ENCODE measurements at places on chromosomes 1 and 21.

DNA sequence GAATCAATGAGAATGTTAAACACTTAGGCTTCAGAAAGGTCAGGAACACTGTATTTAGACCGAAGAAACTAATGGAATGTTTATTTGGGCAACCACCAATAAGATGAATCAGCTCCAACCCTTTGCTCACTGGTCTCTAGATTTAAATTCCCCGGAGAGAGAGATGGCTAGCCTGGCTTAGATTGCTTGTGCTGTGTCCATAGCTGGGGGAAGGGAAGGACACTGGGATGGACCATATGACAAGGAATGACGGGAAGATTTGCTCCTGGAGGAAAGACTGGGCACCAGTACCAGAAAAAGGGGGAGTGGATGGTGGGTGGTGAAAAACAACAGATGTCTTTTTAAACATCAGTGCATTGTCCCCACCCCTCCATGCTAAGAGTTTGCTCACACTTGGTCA, 426.6 kb downstream of the DUSP10 start:
- no peak for DNase-seq

DNA sequence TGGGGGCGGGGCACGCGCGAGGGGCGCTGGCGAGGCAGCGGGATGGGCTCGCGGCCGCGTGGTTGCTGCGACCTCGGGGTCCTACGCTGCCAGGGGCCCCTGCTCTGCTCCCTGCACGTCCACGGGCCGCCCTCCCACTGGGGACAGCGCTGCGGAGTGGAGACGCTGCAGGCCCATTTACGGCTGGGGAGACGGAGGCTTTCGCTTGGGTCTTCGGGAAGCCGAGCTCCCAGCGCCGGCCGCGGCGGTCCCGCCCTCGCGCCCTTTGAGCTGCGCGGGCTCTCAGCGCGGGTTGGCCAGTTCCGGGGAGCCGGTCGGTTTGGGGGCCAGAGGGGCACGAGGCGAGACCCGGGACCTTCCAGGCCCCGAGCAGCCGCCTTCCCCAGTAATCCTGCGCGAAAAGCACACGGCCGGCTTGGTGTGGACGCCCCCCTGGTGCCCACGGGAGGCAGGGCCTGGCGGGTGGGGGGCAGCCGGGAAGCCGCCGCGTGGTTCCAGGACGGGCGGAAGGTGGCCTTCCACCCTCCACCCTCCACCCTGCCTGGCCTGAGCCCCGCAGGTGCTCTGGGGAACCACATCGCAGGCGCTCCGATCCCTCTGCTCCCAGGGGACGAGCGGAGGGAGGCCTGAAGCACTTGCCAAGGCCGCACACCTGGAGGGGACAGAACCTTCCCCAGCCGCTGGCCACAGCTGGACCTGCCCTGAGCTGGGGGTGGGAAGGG, 570 bp upstream of the PEX10 start:
- no peak for DNase-seq

DNA sequence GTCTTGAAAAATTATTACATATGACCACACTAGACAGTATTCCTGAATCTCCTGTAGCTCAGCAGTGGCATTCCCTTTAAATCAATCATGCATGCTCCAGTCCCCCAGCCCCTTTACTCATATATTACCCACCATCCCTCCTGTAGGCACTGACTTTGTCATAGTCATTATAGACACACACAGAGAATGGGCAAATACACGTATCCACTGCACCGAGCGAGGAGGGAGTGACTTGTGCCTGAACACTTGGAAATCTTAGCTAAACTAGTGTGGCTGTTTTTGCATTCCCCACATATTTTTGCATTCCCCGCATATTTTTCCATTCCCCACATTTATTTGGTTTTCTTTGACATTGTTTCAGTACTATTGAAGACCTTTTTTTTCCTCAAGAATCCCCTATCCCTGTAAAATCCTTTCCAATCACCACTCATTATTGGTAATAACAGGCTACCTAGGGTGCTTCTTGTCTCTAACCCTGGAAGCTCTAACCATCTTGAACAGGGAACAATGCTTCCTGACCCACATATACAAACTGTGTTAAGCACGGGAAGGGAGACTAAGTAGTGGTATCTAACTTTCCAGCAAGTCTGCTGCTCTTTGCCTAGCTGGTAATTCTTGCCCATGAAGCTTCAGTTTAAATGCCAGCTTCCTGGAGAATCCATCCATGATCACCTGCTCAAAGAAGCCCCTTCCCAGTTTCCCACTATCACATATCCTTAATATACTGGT, 534.4 kb upstream of the CAMK1G start:
- no peak for DNase-seq

DNA sequence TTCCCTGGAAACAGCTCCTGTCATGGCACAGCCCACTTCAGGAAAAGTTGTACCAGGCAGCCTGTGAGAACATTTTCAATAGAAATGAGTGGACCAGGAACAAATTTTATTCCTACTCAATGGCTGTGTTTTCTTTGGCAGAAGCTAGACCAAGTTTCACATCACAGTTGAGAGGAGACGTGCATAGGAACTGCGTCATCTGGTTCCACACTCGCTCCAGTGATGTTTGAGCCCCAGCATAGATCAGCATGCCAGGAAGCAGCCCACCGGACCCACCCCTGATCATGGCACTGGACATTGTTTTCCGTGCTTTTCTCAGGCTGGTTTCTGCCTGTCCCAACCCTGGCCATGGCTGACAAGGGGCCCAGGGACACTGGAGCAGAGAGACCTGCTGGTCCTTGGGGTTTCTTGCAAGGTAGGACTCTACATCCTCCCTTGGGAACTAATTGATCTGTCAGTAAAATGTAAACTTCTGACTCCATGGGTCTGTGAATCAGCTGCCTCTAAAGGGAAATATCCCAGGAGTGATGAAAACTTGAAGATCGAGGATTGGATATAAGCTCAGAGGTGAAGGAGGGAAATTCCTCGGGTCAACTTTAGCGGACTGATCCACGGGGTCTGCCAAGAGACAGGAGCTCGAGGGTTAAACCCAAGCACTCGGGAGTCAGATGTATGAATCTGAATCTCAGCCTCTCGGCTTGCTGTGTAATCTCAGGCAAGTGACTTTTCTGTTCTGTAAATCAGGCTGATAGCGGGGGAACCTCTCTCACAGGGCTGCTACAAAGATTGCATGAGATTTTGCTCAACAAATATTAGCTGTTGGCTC, 35.7 kb downstream of the NEK2 start:
- DNase-seq: no peak

- no peak for DNase-seq
Measured at GRCh38 chr1:86992861-86993260, 78.4 kb downstream of the HS2ST1 start.

- no peak for DNase-seq
Measured at GRCh38 chr1:247517795-247518612, 18.2 kb downstream of the OR2C3 start.

- DNase-seq: no peak
Measured at GRCh38 chr1:42209526-42210251, 45.1 kb upstream of the GUCA2A start.
